ENCODE measurements at places on chromosomes 2 and 18.

- DNase-seq: no peak
Observed at GRCh38 chr2:68447118-68447517, 20.0 kb downstream of the FBXO48 start.

DNA sequence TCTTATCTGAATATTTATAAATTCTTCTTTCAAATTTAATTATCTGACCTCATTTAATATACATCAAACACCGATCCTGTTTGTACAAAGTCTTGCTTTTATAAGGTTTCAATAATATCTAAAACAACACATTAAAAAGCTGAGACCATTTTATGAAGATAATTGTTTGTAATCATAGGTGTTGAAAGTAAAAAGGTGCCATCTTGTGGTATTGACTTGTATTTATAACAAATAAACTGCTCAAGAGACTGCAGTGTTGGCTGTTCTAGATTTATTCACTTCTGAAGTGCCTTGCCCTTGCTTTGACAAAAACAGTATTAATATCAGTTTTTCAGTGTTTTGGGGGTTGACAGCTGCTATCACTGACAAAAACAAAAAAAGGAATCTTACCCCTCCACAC, 286.8 kb upstream of the HNMT start:
- no peak for DNase-seq

GRCh38 chr2:195214072-195214471, 443.0 kb upstream of the SLC39A10 start:
- no peak for DNase-seq

DNA sequence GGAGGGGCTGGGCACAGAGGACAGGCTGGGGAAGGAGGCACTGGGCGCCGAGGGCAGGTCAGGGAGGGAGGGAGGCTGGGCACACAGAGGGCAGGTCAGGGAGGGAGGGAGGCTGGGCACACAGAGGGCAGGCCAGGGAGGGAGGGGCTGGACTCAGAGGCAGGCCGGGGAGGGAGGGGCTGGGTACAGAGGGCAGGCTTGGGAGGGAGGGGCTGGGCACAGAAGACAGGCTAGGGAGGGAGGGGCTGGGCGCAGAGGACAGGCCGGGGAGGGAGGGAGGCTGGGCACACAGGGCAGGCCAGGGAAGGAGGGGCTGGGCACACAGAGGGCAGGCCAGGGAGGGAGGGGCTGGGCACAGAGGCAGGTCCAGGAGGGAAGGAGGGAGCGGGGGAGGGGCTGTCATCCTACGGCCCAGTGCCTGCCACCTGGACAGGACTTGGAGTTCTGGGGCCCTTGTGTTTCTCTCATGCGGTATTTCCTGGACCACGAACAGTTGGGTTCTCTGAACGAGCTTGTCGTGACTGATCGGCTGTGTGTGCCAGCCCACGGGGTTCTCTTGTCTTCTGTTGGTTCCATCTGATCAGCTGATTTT, 46.7 kb upstream of the KCNG2 start:
- no peak for DNase-seq

- no peak for DNase-seq
Observed at GRCh38 chr2:196266351-196266750, 95.0 kb upstream of the STK17B start.

- no peak for DNase-seq
Observed at GRCh38 chr18:67590571-67591141, 74.1 kb upstream of the DSEL start.

DNA sequence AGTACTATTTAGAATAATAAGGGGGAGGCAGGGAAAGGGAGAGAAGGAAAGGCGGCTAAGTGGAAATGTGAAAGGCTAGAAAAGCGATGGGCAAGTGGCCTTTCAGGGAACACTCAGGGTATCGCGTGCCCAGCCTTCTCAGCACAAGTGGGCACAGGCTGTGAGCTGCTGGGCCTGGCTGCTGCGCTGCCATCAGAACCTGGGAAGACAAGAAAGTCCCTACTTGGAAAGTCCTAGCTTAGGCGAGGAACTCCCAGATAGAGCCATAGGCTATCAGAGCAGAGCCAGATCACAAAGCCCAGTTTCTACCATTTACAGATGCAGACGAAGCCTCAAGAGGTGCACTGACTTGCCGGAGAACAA, 9.8 kb upstream of the FZD7 start:
- no peak for DNase-seq

GRCh38 chr18:37538526-37539205, 26.9 kb downstream of the CELF4 start:
- no peak for DNase-seq

GRCh38 chr18:58064406-58064998, 20.5 kb downstream of the NEDD4L start:
- peak; percentile 34 for DNase-seq

DNA sequence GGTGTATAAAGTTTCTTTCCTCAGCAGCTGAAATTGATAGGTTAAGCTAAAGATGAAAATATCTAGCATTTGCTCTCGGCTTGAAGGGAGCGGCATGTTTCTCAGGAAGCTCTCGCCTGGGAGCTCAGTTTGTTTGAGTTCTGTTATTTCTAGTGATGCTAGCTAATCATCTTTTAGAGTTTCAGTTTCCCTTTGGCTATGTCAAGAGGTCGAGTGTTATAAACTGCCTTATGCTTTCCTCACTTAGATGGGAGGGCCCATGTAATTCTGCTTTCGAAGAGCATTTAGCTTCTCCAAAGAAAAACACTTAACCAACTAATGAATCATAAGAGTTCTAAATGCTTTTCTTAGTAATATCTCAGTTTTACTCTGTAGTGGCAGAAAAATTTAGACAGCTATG, 33.6 kb downstream of the PLCL1 start:
- DNase-seq: peak; percentile 16

DNA sequence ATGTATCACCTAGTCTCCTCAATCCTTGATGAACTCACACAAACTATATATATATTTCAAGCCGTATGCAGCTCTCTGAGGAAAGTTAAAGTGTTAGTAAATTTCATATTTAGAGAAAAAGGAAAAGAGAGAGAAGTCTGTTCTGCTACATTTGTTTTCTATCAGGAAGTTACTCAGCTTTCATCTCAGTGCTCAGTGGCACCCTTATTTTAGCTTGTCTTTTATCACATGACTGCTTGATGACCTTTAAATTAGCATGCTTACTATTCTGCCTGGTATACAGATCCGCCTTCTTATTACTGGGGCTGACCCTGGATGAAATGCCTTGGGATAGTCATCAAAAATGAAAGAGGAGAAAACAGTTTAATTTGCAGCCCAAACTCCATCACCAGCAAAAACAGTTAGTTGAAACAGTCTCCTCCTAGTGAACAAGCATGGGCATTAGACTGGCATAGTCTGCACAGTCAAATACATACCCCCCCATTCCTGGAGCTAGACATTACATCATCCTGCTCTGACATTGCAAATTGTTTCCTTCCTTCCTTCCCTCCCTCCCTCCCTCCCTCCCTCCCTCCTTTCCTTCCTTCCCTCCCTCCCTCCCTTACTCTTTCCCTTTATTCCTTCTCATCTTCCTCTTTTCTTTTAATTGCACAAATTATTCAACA, 215.7 kb downstream of the TMEM182 start:
- DNase-seq: no peak

- peak; percentile 76 for DNase-seq
Observed at GRCh38 chr18:34709750-34710441, at the start of gene DTNA. DTNA (plus strand) TSS chr18:34710298; CDS start chr18:34755977, 45,679 bp downstream.

GRCh38 chr2:26679867-26680266, 12.7 kb upstream of the KCNK3 start:
- DNase-seq: no peak

DNA sequence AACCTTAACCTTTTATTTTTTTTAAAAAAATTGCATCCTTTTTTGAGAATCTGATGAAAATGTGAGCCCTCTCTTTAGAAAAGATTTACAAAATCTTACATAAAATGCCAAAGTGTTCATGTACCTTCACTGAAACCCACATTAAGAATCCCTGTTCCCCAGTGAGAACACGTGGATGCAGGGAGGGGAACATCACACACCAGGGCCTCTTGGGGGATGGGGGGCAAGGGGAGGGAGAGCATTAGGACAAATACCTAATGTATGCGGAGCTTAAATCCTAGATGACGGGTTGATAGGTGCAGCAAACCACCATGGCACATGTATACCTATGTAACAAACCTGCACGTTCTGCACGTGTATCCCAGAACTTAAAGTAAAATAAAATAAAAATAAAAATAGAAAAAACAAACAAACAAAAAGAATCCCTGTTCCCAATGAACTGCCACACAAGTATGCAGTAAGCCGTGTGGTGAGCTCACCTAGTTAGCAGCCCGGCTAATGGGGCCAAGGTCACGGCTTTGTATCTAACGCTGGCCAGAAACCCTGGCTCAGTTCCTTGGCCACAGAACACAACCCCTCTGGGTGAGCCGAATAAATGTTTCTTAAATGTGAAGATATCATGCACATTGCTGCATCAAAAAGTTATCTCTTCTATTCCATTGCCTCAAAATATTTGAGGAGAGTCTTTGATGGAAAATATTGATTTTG, 41.4 kb downstream of the CHST9 start:
- peak; percentile 12 for DNase-seq

DNA sequence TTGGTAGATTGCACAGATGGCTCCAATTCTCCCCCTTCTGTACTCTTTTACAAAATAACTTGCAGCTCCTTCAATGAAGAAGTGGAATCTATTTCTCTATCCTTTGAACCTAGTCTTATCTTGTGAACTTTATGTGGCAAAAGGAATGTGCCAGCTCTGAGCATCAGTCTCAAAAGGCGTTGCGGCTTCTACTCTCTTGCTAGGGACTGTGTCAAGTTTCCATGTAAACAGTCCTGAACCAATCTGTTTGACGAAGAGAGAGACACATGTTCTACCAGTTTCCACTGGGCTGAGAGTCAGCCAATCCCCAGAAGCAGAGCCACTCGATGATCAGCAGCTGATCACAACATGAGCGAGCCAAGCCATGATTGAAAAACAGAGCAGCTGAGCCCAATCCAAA, 439.7 kb upstream of the SETBP1 start:
- DNase-seq: no peak

GRCh38 chr18:28635530-28635929, 458.6 kb upstream of the CDH2 start:
- DNase-seq: no peak

DNA sequence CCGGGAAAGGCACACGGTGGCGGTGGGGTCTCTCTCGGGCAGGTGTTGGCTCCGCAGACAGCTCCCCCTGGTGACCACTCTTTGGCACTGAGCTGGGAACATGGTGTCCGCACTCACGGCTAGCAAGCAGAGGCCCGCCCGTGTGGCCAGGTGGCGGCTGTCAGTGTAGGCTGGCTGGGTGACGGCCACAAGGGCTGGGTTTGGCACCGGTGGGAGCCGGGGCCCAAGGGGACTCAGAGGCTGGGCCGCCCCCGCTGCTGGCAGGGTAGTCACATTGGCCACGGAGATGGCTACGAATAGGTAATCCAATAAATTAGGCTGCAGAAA, 1071.7 kb downstream of the RPIA start:
- DNase-seq: peak; percentile 82

GRCh38 chr2:235843591-235844395, 324.4 kb downstream of the GBX2 start:
- DNase-seq: no peak

DNA sequence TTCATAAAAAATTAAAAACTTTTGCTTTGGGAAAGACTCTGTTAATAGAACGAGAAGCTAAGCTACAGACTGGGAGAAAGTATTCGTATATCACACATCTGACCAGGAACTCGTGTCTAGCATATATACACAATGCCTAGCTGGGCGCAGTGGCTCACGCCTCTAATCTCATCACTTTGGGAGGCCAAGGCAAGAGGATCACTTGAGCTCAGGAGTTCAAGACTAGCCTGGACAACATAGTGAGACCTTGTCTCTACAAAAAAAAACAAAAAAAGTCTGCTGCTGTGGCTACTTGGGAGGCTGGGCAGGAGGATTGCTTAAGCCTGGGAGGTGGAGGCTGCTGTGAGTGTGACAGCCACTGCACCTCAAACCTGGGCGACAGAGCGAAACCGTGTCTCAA, 46.6 kb downstream of the EPB41L5 start:
- DNase-seq: no peak

GRCh38 chr18:48292782-48293424, 116.3 kb downstream of the ZBTB7C start:
- DNase-seq: no peak

GRCh38 chr2:218289639-218290315, 2.5 kb downstream of the TMBIM1 start:
- DNase-seq: no peak

DNA sequence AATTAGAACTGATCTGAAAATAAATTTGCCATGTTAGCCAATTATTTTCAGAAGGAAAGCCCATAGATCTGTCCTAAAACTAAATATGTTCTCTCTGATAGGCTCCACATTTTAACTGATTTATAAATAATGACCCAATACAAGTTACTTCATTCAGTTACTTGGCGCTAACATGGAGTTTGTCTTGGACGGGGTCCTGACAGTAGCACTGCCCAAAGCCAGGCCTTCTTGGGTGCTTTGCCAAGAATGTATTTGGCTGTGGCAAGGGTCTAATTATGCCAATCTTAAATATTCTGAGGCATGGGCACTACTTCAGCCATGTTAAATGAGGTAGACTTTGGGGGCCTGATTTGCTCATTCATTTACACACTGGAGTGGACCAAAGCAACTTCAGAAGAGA, 135.0 kb upstream of the PKDCC start:
- DNase-seq: no peak

GRCh38 chr2:46392561-46393346, 86.6 kb upstream of the TMEM247 start:
- DNase-seq: no peak

DNA sequence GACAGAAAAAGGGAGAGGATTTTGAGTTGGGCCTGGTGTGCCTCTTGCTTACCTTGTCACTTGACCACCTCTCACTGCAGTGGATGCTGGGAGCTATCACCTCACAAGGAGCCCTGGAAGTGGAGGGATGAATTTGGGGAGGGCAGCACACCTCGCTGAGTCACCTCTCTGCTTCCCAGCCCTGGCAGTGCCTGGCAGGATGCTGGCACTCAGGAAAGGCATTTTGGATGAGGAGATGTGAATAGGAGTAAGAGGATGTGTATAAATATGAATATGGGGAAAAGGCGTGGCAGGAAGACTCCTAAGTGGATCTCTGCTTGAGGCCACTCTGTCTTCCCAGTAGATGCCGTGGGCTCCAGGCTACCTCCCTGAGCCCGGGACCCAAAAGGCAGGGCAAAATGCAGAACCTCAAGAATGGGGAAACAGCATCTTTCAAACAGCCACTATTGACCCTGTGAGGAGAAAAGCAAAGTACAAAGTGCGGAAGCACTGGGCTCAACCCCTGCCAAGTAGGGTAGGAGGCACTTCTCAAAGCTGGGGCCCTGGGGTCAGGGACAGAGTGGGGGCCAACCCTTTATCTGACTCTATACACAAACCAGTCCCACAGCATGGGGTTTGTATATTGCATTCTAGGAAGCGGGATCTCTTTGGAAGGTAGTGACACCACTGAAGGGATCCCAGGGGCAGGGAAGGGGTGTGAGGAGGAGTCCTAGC, 164.5 kb upstream of the GLI2 start:
- DNase-seq: no peak

- no peak for DNase-seq
Observed at GRCh38 chr18:457521-458412, 42.7 kb downstream of the COLEC12 start.
